Thymus (tissue), 14 donors: ENCODE measurements at places on chromosomes 3 and 15. TPM values are rescaled to one million over a fixed set of nuclear protein-coding genes. Genes with fewer than 3 reads are reported as not detected.

The GOLGA8T gene
- total RNA-seq: 0.19 TPM

The CILP gene
- 0.85 TPM for total RNA-seq

The DPPA4 gene
- total RNA-seq: 13.6 TPM

The SLC12A1 gene
- total RNA-seq: 0.05 TPM

The CYP19A1 gene
- total RNA-seq: 0.42 TPM

The CGNL1 gene
- total RNA-seq: 5.9 TPM

- no peaks in the 10 kb centered on the region for H3K27me3 ChIP-seq
- no peak overlapping the region for H3K27ac ChIP-seq
- H3K36me3 ChIP-seq: no peaks in the 10 kb centered on the region
- no peak for DNase-seq
- no peak overlapping the region for H3K4me3 ChIP-seq
Observed at GRCh38 chr3:12352253-12352652, 63.4 kb downstream of the PPARG start.

- H3K4me3 ChIP-seq: no peak overlapping the region
- DNase-seq: no peak
- no peaks in the 10 kb centered on the region for H3K27me3 ChIP-seq
Observed at GRCh38 chr15:93317772-93318171, 228.8 kb upstream of the RGMA start.

- no peaks in the 10 kb centered on the region for H3K4me1 ChIP-seq
- H3K4me3 ChIP-seq: no peak overlapping the region
- no peak overlapping the region for H3K27ac ChIP-seq
- no peak for DNase-seq
Observed at GRCh38 chr3:185997130-185997529, 59.3 kb upstream of the TRA2B start.

- no peaks in the 10 kb centered on the region for H3K4me1 ChIP-seq
- DNase-seq: no peak
- no peak overlapping the region for H3K27ac ChIP-seq
Observed at GRCh38 chr3:134150476-134150875, 100.2 kb downstream of the RYK start.

- no peaks in the 10 kb centered on the region for H3K4me1 ChIP-seq
- no peak overlapping the region for H3K4me3 ChIP-seq
- no peak for DNase-seq
- peaks cover 17% of the 10 kb centered on the region for H3K36me3 ChIP-seq
- H3K27ac ChIP-seq: no peak overlapping the region
- no peaks in the 10 kb centered on the region for H3K27me3 ChIP-seq
Observed at GRCh38 chr15:43086551-43086950, 19.3 kb downstream of the UBR1 start.

GRCh38 chr3:18526667-18527066 is 101.5 kb upstream of the SATB1 start:
- peaks cover 7% of the 10 kb centered on the region for H3K36me3 ChIP-seq
- DNase-seq: no peak
- H3K27me3 ChIP-seq: no peaks in the 10 kb centered on the region
- no peak overlapping the region for H3K4me3 ChIP-seq
- no peak overlapping the region for H3K27ac ChIP-seq
